ENCODE measurements at places on chromosomes 3 and 15. TPM values are rescaled to one million over a fixed set of nuclear protein-coding genes. Genes with fewer than 3 reads are reported as not detected.
A peak's percentile ranks its signal among the peaks of the same experiment; 100 is the strongest.

- no peaks in the 10 kb centered on the region for H3K4me1 ChIP-seq
- DNase-seq: no peak
- no peaks in the 10 kb centered on the region for H3K36me3 ChIP-seq
- H3K27me3 ChIP-seq: no peaks in the 10 kb centered on the region
- no peak overlapping the region for H3K27ac ChIP-seq
These were observed 38.1 kb downstream of the PLSCR2 start for GRCh38 chr3:146431240-146431639.

GRCh38 chr3:46349484-46350261 lies 4.2 kb upstream of the CCR2 start:
- H3K27me3 ChIP-seq: peaks cover 36% of the 10 kb centered on the region
- no peak overlapping the region for H3K4me3 ChIP-seq
- no peak overlapping the region for H3K27ac ChIP-seq
- no peak for DNase-seq
- no peaks in the 10 kb centered on the region for H3K36me3 ChIP-seq

- DNase-seq: no peak
- no peaks in the 10 kb centered on the region for H3K27me3 ChIP-seq
- no peaks in the 10 kb centered on the region for H3K36me3 ChIP-seq
- no peak overlapping the region for H3K4me3 ChIP-seq
- no peaks in the 10 kb centered on the region for H3K4me1 ChIP-seq
- no peak overlapping the region for H3K27ac ChIP-seq
These were observed 627.1 kb downstream of the ROBO1 start for GRCh38 chr3:79140708-79141107.

GRCh38 chr3:112353365-112353764 lies 20.4 kb downstream of the CD200 start:
- no peak overlapping the region for H3K27ac ChIP-seq
- no peak overlapping the region for H3K4me3 ChIP-seq
- no peaks in the 10 kb centered on the region for H3K36me3 ChIP-seq
- no peaks in the 10 kb centered on the region for H3K4me1 ChIP-seq
- no peak for DNase-seq

- peaks cover 15% of the 10 kb centered on the region for H3K4me1 ChIP-seq
- H3K27ac ChIP-seq: no peak overlapping the region
These were observed 14.3 kb downstream of the KAT2B start for GRCh38 chr3:20054549-20054987.

- H3K4me3 ChIP-seq: peak overlapping the region; percentile 80
- H3K27ac ChIP-seq: peak overlapping the region; percentile 77
- DNase-seq: no peak
- peaks cover 32% of the 10 kb centered on the region for H3K4me1 ChIP-seq
These were observed 880 bp downstream of the NISCH start for GRCh38 chr3:52456169-52456799.

DNA sequence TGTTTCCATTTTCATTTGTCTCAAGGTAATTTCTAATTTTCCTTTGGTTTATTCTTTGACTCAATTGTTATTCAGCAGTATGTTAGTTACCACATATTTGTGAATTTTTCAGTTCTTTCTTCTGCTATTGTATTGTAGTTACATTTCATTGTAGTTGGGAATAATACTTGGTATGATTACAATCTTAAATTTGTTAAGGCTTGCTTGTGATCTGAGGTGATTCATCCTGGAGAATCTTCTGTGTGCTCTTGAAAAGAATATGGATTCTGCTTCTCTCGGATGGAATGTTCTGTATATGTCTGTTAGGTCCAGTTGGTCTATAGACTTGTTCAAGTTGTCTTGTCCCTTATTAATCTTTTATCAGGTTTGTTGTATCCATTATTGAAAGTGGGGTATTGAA lies 63.4 kb upstream of the VEPH1 start:
- H3K27ac ChIP-seq: no peak overlapping the region
- H3K4me3 ChIP-seq: no peak overlapping the region
- no peaks in the 10 kb centered on the region for H3K36me3 ChIP-seq
- H3K4me1 ChIP-seq: no peaks in the 10 kb centered on the region
- H3K27me3 ChIP-seq: no peaks in the 10 kb centered on the region

- no peak for DNase-seq
- no peak overlapping the region for H3K4me3 ChIP-seq
- no peaks in the 10 kb centered on the region for H3K4me1 ChIP-seq
- no peaks in the 10 kb centered on the region for H3K36me3 ChIP-seq
- no peak overlapping the region for H3K27ac ChIP-seq
These were observed 443.5 kb downstream of the OTOL1 start for GRCh38 chr3:161939918-161940620.

DNA sequence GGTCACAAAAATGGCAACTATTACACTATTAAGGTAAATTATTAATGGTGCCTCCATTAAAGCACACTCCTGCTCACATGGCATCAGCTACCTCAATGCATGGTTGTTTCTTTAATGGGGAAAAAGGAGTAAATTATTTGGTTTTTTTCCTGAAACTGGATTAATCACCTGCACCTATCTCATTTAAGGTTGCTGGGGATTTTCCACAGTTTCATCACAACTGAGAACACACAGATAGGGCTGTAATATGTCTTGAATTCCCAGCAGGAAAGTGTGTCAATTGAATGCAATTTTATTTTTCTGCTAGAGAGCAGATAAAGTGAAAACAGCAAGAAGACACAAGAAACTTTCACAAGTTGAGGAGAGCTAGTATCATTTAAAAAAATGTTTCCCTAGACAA lies 36.4 kb downstream of the RFTN1 start:
- H3K27ac ChIP-seq: no peak overlapping the region
- no peak overlapping the region for H3K4me3 ChIP-seq
- no peak for DNase-seq
- H3K4me1 ChIP-seq: no peaks in the 10 kb centered on the region
- no peaks in the 10 kb centered on the region for H3K36me3 ChIP-seq
- H3K27me3 ChIP-seq: no peaks in the 10 kb centered on the region

- H3K27me3 ChIP-seq: no peaks in the 10 kb centered on the region
- H3K27ac ChIP-seq: no peak overlapping the region
These were observed 53.4 kb downstream of the SACM1L start for GRCh38 chr3:45742461-45743089.

GRCh38 chr3:11410564-11410963 lies 138.4 kb downstream of the ATG7 start:
- no peaks in the 10 kb centered on the region for H3K27me3 ChIP-seq
- no peaks in the 10 kb centered on the region for H3K36me3 ChIP-seq
- no peaks in the 10 kb centered on the region for H3K4me1 ChIP-seq
- DNase-seq: no peak
- H3K27ac ChIP-seq: no peak overlapping the region
- H3K4me3 ChIP-seq: no peak overlapping the region

- no peak overlapping the region for H3K27ac ChIP-seq
- DNase-seq: no peak
- H3K4me3 ChIP-seq: no peak overlapping the region
- peaks cover 19% of the 10 kb centered on the region for H3K27me3 ChIP-seq
- H3K36me3 ChIP-seq: no peaks in the 10 kb centered on the region
These were observed 134.4 kb downstream of the FBLN2 start for GRCh38 chr3:13683288-13683687.

ARGFX gene
- total RNA-seq: not detected

TMEM158 gene
- 25.8 TPM for total RNA-seq

PROS1 gene
- total RNA-seq: 9.6 TPM

MUSTN1 gene
- 0.44 TPM for total RNA-seq

TNFAIP8L3 gene
- 0.47 TPM for total RNA-seq

Measured in HCT116 (cell line).